ENCODE measurements at places on chromosomes 12 and 14. TPM values are rescaled to one million over a fixed set of nuclear protein-coding genes. Genes with fewer than 3 reads are reported as not detected.

ANKS1B gene
- 18.4 TPM for polyA plus RNA-seq

GRCh38 chr14:53331921-53332320 lies 178.8 kb upstream of the DDHD1 start:
- no peak for DNase-seq

- DNase-seq: no peak
These were observed 68.3 kb downstream of the DYRK2 start for GRCh38 chr12:67716817-67717216.

DNA sequence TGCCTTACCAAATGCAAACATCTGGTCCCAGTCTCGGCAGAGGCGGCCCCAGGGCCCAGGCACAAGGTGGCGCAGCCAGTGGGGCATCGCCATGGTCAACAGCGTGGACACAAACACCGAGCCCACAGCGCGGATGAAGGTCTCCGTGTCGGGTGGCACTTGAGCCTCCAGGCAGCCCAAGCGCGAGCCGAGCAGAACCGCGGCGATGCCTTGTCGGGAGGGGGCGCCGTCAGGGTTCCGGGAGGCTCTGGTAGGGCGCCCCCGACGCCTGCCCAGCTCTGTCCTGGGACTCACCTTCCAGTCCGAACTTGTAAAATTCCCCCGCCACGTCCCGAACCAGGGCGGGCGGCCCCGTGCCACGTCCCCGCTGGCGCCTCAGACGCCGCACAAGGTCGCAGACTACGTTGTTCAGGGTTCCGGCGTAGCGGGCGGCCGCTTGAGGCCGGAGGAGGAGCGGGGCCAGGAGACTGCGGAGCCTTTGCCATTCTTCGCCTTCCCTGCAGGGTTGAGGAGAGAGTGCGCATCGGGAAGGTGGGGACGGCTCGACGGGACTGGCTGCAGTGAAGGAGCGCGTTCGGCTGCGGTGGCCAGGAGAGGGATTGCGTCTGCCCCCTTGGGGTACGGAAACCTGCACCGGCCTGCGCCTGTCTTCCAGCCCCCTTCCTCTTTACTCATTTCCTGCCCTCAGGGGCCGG lies 1.7 kb downstream of the CYP27B1 start:
- DNase-seq: no peak

GRCh38 chr12:89729946-89730459 lies 21.4 kb upstream of the ATP2B1 start:
- no peak for DNase-seq

DNA sequence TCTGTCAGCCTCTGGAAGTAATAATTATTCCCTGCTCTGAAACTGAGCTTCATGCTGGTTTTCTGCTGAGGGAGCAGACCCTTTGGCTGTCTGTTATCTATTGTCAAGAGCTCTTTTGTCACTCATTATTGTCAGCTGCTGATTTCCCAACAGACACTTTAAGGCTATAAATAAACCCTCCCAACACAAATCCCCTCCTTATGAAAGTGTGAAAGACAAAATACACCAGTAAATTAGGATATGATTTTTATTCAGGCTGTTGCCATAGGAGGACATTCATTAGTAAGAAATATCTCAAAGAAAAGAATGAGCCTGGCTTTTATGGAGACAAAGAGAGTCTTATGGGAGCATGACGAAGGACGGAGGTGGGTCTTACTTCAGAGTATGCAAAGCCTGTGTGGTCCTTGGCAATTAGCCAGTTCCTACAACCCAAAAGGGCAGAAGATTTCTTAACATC lies 180.8 kb downstream of the CRADD start:
- peak; percentile 78 for DNase-seq

- DNase-seq: no peak
These were observed 80.3 kb upstream of the TRAF3 start for GRCh38 chr14:102696856-102697495.

GALNT9 gene
- 4.2 TPM for polyA plus RNA-seq

NEUROD4 gene
- polyA plus RNA-seq: 0.09 TPM
